Foreskin melanocyte (primary cell): ENCODE measurements at places on chromosomes 6 and 20.

- no peak for DNase-seq
These were observed 584.8 kb downstream of the HDGFL1 start for GRCh38 chr6:23154159-23154558.

- no peak for DNase-seq
These were observed 67.8 kb upstream of the EDN3 start for GRCh38 chr20:59232618-59233017.

DNA sequence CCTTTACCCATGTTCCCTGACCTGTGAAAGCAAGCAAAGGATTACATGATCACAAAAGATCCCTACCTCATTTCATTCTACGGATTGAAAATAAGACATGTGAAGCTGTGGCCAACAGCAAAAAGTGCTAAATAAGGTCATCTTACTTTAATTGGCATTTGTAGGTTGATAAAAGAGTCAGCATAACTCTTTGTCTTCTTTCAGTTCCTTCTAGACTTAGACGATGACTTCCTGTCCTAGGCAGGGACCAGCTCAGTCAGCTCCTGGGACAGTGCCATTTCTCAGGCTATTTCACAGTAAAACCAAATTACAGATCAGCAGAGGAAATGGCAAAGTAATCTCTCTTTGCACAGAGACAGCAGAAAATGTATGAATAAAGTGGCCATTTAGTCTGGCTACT lies 480.7 kb downstream of the RFPL4B start:
- no peak for DNase-seq

DNA sequence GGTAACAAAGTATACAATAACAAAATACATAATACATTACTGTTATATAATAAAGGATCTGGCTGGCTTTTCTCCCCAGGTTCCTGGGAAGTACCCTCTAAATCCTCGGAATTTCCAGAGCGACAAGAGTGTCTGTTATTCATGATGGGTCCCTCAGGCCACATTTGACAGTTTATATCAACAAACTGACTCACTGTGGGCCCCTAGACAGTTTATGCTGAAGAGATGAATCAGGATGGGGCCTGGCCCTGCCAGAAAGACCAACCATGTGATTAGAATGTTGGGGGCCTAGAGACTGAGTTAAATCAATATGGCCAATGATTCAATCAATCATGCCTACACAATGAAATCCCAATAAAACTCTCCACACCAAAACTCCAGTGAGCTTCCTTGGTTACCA lies 13.5 kb downstream of the USP45 start:
- DNase-seq, result no peak

GRCh38 chr6:34514593-34515472 lies 41.3 kb downstream of the SPDEF start:
- DNase-seq, result peak; percentile 35

- DNase-seq, result no peak
These were observed 182.3 kb downstream of the KIF16B start for GRCh38 chr20:16390991-16391390.

DNA sequence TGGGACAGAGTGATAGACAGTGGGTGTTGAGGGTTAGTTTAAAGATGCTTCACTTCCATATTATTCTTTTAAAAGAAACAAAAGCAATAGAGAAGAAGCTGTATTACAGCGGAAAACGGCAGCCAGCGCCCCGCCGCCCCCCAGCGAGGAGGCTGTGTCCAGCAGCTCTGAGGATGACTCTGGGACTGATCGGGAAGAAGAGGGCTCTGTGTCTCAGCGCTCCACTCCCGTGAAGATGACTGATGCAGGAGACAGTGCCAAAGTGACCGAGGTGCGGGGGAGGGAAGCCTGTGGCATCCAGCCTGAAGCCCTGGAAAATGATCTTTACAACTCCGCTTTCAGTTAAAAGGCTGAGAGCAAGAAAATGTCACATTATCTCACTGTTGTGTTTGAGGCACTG lies 100.2 kb downstream of the FIG4 start:
- no peak for DNase-seq

DNA sequence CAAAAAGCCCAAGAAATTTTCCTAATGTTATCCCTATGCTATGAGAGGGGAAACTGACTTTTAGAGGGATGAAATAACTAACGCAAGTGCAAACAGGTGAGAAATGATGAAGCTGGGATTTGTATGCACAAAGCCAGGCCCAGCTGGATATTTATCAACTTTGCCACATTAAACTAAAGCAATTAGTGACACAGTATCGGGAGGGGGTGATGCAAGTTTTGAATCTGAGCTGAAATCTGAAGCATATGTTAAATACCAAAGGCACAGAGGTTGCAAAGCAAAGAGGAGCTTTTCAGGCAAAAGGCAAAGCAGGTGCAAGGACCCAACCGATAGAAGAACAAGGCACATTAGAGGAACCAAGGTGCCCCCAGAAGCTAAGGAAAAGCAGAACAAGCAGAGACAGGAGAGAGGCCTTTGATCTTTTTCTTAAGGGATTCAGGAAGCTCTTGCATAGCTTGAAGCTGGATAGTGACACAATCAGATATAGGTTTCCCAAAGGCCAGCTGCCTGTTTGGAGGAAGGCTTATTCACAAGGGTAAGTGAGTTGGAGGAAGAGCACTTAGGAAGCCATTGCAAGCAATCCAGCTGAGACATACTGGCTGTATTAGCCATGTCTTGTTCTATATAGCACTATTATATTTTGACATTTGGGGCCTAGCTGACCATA lies 207.5 kb downstream of the HIVEP2 start:
- DNase-seq, result no peak

DNA sequence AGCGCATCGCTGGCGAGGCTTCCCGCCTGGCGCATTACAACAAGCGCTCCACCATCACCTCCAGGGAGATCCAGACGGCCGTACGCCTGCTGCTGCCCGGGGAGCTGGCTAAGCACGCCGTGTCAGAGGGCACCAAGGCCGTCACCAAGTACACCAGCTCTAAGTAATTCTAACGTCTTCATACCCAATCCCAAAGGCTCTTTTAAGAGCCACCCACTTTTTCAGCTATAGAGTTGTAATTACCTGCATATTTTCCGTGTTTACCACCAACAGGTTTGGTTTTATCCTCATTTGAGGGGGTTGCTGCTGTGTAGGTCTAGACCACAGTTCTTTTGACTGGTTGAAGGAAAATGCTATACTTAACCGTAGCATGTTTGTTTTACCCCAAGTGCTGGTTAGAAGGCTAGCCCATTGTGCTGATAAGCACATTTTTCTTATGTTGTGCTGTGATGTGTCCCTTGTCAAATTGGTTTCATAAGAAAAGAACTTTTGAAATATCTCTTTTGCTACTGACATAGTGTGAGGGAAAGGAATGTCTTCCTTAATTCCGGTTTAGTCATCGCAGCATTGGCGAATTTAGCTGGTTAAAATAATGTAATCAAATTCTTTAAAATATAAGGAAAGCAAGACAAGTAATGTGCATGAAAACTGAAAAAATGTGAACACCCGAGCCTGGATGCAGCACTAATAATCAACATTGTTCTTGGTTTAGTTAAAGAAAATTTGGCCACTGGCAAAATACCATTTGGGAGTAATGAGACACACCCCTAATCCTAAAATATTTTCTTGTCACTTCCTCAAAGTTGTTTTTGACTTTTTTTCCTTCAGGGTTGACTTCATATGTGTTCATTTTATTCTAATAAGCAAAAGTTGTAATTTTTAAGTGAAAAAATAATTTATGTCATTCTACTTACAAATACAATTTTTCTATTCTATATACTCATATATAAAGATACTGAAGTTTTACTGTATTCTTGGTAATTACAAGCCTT lies 112.8 kb downstream of the HFE start:
- DNase-seq, result peak; percentile 56

DNA sequence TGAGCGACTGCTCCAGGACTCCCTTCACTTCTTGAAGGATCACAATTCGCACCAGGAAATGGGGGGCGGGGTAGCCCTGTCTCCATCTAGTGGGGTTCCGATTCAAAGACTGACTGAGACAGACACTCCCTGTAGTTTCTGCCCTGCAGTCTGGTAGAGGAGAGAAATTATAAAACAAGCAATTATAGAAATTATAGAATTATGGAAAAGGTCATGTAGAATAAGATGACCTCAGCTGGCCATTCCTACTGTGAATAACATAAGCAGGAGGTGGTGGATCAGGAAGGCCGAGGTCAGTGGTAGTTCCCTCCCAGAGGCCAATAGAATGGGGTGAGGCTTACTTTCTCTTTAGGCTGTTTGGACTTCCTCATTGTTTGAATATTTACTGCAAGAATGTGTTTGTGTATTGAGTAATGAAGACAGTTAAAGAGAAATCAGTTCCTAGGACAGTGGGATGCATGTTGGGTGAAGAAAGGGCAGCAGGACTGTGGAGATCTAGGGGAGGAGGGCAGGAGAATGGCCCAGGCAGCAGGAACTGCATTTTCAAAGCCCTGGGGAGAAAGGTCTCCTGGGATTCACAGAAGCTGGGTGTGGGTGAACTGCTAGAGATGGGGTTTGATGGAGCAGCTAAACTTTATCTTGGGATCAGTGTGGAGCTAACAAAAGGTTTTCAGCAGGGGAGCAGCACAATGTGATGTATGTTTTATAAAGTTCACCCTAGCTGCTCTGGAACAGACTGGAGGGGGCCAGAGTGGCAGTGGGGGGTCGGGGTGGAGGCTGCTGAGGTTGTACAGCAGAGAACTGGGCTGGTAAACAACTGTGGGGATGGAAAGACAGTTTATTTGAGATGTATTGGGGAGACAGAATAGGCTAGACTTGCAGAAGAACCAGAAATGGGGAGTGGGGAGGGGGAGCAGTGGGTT lies 2.1 kb downstream of the ZNF341 start:
- peak; percentile 65 for DNase-seq

- no peak for DNase-seq
These were observed 220.3 kb upstream of the LAMP5 start for GRCh38 chr20:9294041-9294440.

DNA sequence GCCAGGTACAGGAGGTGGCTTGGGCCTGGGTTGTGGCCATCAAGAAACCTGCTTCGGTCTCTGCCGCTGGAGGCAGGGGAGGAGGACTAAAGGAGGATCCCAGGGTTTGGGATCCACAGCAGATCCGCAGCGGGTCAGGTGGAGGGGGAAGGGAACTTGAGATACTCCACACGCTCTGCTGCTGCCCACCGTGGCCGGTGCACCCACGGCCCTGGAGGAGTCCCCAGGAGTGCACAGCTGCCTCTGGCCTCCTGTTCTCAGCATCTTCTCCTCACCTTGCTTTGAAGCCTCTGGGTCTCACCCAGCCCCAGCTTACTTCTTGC lies 286.8 kb downstream of the CDH4 start:
- DNase-seq, result no peak

DNA sequence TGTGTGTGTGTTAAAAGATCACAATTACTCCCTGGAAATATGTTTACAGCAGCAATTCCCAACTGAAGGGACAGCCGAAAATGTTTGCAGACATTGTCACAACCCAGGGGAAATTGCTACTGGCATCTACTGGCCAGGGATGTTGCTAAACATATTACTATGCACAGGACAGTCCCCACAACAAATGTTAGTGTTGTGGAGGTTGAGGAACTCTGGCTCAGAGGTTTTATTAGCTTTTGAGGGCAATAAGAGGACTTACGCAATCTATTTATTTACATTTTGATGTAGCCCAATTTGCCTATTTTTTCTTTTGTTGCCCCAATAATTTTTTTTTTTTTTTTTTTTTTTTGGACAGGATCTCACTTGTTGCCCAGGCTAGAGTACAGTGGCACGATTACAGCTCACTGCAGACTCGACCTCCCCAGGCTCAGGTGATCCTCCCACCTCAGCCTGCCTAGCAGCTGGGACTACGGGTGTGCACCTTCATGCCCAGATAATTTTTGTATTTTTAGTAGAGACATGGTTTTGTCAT lies 154.1 kb downstream of the RPS12 start:
- no peak for DNase-seq

GRCh38 chr6:73528897-73529296 lies 8.1 kb upstream of the EEF1A1 start:
- no peak for DNase-seq

- DNase-seq, result no peak
These were observed 73.1 kb downstream of the ADTRP start for GRCh38 chr6:11705483-11705882.

DNA sequence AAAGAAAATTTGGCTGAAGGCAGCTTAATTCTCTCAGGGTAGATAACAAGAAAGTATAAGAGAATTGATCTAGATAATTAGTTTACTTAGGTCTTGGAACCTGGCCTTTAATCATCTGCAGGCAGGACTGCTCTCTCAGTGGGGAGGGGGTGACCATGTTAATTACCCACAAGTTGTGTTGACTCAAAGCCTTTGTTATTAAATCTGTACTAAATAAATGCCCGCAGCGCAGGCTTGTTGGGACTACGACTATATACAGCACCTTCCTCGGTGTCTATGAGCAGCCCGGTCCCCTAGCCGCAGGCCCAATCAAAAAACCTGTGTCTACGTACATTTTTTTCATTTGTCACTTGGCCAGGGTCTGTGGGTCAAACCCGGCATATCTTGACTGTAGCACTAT lies 15.6 kb upstream of the ZNF451 start:
- DNase-seq, result no peak

GRCh38 chr6:5809450-5809849 lies 197.3 kb downstream of the NRN1 start:
- no peak for DNase-seq

- no peak for DNase-seq
These were observed 1.0 kb upstream of the SOX18 start for GRCh38 chr20:64050261-64051032.

DNA sequence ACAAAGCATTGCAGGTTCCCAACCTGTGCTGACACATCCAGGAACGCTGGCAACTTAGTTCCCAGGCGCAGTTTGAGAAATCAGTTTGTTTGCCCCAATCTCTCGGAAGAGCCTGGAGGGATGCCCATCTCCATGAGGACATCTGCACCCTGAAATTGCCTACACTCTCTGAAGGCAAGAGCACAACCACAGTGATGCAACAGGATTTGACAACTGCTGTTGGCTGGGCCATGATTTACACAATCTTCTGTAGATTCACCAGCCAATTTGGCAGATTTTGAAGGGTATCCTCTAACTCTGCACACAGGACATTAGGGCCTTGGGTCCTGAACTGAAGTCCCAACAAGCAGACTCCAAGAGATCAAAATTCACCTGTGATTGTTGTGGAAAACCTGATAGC lies 3.4 kb downstream of the APMAP start:
- no peak for DNase-seq

GRCh38 chr6:108853077-108853476 lies 4.9 kb downstream of the ARMC2 start:
- no peak for DNase-seq

DNA sequence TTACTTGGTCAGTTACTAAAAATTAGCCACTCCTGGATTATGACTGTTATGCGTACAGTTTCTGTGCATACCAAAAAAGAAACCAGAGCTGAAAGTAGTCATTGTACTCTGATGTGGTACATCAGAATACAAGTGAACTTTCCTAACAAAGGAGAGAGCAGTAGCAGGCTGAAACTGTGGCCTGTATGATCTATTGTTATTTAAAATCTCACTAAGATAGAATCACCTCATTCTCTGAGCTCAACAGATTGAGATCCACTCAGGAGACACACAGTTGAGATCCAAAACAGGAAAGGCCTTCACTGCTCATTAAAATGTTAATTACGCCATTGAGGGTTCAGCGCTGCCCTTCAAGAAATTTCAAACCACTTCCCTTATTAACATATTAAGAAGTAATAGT lies 576.4 kb downstream of the LMBRD1 start:
- DNase-seq, result no peak
